ENCODE measurements at places on chromosomes 6 and 20.

- no peak for DNase-seq
Observed at GRCh38 chr20:61994546-61994945, 71.1 kb downstream of the TAF4 start.

DNA sequence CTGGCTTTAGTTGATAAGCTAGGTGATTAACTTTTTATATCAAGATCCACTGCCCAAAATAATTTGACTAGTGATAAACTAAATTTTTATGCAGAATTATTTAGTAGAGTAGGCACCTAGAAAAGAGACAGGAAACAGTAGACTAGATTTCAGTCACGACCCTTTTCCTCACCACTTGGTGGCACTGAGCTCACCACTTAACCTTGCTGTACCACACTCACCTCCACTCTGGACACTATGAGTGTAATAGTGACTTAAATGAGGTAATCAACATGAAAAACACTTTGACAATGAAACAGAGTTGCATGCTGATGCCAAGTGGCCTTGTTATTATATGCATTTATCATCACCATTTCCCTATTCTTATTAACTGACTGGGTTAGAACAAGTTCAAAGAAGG lies 730.4 kb downstream of the KIF16B start:
- DNase-seq, result no peak

DNA sequence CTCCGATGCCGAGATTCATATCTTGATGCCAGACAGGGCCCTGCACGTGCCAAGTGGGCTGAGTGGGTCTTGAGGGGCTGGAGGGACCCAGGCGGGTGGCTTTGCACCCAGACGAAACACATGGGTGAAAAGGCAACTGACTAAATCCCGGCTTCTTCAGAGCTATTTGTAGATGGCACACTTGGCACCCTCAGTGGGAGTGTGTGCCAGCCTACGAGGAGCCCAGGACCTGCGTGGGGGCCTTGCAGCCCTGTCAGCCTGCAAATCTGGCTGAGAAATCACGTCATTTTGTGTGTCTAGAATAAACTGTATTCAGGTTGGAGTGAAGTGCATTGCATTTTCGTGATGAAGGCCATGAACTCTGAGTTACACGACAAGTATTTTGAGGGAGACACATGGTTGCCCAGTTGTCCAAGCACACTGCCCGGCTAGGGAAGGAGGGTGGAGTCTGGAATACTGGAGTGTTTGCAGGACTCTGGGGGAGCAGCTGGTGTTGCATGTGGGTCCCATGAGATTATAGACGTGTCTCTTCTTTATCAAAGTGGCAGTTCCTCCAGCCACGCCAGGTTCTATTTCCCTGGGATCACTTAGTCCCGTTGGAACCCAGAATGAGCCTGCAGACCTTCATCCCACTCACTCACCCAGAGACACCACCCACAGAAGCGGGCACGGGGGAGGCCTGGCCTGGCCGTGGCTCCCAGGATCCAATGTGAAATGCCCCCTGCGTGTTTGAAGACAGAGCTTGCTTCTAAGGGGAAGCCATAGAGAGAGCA lies 60.2 kb downstream of the DLL1 start:
- DNase-seq, result no peak

GRCh38 chr20:8414586-8415274 lies 282.7 kb downstream of the PLCB1 start:
- DNase-seq, result no peak

GRCh38 chr6:105359419-105360370 lies 43.2 kb downstream of the PREP start:
- DNase-seq, result no peak

GRCh38 chr6:131875647-131876046 lies 67.8 kb downstream of the ENPP1 start:
- no peak for DNase-seq

GRCh38 chr6:127458817-127459216 lies 372 bp downstream of the KIAA0408 start:
- no peak for DNase-seq

DNA sequence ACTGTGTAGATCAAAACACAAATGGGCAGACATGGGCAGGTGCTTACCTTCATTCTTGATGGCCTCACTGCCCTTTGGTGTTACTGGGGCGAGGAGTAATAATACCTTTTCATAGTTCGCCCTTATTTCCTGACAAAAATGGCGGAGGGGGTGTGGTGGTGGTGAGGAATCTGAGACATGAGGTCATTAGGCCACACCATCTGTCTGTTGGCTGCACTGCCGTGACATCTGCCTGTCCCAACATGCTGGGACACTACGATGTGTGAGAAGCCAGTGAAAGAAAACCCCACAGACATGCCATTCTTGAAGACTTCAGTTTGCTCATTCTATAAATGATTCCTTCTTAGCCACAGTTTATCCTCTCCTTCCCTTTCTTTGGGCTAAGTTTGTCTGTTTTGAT lies 13.4 kb upstream of the MAPRE1 start:
- no peak for DNase-seq

DNA sequence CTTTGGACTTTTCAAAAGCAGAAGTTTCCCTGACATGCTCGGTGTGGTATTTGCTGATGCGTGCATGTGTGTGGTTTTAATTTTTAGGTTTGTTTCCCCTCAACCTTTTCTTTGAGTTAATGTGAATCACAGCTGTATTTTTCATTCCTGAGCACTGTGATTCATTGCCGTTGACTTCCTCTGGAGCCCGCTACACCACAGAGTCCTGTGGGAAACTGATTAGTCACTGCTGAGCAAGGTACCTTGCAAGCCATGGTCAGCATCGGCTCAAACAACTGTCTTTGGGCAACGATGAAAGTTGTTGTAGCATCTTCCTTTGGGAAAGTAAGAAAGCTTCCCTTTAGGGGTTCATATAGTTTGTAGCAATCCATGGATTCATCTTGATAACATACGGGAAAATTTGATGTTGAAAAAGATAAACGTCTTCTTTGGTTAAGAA lies 57.5 kb downstream of the RIN2 start:
- DNase-seq, result no peak

DNA sequence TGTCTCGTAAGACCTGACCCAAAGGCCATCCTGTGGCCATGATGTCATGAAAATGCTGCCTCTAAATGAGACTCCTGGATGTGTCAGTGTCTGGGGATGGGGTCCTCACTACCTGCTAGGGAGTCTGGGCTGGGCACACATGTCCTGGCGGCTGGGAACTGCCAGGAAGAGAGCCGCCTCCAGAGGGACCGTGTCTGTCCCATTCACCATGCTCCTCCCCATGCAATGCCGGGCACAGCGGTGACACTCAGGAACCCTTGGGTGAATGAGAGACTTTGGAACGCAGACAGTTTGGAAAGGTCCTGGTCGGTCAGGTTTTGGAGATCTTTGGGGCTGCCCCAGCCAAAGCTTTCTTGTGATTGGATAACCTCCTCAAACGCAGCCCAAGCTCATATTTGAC lies 40.1 kb upstream of the GTSF1L start:
- no peak for DNase-seq

- no peak for DNase-seq
Observed at GRCh38 chr20:25226433-25227316, 21.2 kb upstream of the PYGB start.

- DNase-seq, result no peak
Observed at GRCh38 chr20:58647796-58648501, 3.1 kb upstream of the STX16 start.

GRCh38 chr20:18391686-18392085 lies 75.1 kb downstream of the DZANK1 start:
- DNase-seq, result no peak

DNA sequence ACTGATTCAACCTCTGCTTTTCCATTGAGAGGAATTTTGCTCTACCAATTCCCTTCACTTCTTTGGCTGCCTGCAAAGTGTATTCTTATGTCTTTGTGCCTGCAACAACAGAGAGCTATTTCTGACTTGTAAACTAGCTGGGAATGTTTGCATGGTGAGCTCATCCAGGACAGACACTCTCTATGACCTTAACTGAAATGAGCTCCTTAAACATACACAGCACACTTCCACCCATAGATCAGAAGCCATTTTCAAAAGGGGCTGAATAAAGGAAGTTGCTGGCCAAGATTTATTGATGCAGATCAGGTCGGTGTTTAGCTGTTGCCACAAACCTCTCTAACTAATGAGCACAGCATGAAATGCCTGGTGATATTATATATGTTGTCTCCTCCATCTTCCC lies 377.7 kb downstream of the BTBD9 start:
- DNase-seq, result peak; percentile 65

DNA sequence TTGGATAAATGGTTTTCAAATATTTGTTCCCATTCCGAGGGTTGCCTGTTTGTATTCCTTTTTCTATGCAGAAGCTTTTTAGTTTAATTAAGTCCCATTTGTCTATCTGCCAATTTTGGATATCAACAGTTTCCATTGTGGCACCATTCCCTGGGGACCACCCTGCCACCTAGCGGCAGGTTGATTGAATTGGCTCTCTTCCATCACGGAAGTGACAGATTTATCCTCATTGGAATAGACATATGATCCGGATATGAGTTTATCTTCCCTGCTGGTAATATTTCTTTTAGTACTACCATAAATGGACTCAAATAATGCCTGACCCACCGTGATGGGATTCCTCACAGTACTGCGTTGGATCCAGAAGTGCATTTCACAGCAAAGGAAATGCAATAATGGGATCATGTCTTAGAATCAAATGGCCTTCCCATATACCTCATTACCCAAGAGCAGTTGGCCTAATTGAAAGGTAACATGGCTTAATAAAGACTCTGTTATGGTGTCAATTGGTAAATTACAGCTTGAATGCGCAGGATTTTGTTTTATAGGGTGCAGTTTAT lies 327.0 kb downstream of the BMP2 start:
- DNase-seq, result peak; percentile 48

- DNase-seq, result no peak
Observed at GRCh38 chr20:1920252-1920651, 25.0 kb downstream of the SIRPA start.

All from NT2/D1 (cell line).